ENCODE measurements at places on chromosomes 12 and 14.
A peak's percentile ranks its signal among the peaks of the same experiment; 100 is the strongest.

DNA sequence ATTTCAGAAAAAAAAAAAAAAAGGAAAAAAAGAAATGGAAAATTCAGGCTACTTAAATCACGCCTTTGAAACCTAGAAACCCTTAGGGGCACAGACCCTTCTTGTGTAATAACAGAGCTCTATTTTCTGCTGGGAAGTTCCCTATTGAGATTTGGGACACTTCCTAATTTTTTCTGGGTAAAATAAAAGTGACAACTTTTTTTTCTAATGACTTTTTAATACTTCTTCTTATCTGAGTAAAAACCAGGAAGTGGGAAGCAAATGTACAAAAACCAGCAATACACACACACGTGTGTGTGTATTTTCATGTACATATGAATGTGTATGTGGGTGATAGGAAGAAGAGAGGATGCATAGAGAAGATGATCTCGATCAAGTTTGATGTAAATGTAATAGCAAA is 35.8 kb downstream of the ETV6 start:
- no peak for DNase-seq

- no peak for DNase-seq
These were observed 9.4 kb downstream of the DIABLO start for GRCh38 chr12:122216445-122216844.

DNA sequence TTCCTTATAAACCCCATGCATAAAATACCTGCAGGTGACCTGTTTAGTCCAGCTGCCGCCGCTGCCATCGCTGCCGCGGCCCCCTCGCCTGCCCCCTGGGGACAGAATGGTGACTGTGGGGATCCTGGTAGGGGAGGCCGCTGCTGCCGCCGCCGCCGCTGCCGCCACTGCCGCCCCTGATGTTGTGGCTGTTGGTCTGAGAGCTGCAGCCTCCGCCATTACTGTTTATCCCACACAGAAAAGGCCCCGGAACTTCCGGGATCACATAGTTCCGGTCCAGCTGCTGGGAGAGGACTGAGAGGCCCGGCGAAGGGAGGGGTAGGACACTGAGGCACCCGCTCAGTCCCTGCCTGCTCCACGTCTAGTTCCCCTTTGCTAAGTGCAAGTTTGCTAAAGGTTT is 244.9 kb downstream of the C12orf50 start:
- DNase-seq: no peak

GRCh38 chr12:76768576-76768975 is 4.7 kb downstream of the ZDHHC17 start:
- DNase-seq: no peak

- peak; percentile 25 for DNase-seq
These were observed 16.9 kb downstream of the PPTC7 start for GRCh38 chr12:110565894-110566871.

DNA sequence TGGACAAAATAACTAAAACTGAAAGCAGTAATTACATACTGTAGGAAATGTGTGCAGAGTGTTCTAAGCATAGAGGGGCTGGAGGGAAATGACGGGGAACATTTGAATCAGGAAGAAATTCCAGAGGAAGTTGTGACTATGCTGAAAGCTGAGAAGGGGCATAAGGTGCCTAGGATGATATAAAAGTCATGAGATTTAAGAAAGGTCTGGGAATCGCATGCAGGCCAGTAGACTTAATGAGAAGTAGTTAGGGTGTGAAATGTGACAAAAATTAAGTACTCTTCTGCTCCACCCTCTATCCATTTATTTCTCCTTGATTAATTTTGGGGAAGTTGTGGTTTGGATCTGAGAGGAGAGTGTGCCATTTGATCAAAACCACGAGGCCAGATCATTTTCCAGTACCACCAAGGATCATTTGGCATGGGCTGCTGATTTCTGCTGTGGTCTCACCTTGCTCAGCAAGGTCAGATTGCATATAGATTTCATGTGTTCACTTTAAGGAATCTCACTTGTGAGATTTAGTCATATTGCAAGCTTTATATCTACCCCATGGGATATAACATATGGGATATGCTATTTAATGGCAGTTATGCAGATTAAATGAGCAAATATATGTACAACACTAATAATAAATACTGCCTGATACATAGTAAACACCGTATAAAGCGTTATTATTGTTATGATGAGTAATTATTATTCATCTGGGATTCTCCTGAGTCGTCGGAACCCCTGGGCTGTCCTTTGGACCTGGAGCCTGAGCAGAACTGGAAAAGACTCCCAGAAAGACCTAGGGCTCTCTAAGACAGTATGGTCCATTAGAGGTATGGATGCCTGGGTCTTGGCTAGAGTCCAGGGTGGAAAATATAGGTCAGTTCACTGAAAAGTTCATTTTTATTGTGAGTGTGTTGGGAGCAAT is 72.3 kb downstream of the SRGAP1 start:
- no peak for DNase-seq

- DNase-seq: no peak
These were observed 98.6 kb downstream of the SETD3 start for GRCh38 chr14:99382071-99382470.

GRCh38 chr14:94113908-94114588 is 3.5 kb downstream of the IFI27 start:
- DNase-seq: no peak

- DNase-seq: no peak
These were observed 1292.2 kb upstream of the TMEM132C start for GRCh38 chr12:126974779-126975178.

GRCh38 chr12:44384136-44384535 is 492.0 kb downstream of the NELL2 start:
- no peak for DNase-seq

DNA sequence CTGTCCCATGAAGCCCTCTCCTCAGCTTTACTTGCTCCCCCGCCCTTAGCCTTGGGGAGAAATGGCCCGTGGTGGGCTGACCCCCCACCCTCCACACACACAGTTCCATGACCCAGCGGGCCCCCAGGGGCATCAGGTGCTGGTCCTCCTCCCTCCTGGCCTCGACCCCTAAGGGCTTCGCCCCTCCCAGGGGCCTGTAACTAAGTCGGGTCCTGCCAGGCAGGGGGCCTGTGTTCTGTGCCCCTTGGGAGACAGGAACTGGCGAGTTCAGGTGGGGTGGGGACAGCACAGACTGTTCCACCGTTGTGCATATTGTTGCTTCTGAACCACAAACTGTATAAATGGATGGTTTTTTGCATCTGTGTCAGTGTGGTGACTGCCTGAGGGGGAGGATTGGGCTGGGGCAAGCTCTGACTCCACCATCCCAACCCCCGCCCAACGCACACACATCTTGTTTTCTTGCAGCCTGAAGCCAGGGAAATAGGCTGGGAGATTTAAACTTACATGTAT is 8.8 kb downstream of the TAMALIN start:
- no peak for DNase-seq

DNA sequence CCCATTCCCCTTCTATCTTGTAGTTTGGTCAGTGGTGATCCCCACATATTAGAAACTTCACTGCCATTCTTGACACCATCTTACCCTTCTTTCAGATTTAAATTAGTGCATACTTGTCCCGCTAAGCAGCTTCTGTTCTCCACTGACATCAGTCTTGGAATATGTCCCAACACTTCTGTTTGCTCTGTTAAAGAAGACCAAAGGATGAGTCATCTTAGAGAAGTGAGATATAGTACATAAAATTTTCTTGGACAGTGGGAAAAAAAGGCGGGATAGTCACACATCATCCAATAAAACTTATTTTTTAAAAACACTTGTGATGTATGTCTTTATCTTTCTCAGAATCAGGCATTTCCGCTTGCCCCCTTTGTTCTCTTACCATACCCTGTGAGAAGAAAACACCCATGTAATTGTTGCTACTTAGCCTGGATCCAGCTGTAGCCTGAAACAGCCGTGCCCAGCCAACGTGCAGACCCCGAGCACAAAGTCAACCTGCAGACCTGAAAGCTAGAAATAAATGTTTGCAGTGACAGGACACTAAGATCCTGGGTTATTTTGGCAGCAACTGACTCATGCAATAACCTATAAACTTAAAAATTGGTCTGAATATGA is 100.1 kb upstream of the PDE3A start:
- DNase-seq: no peak

DNA sequence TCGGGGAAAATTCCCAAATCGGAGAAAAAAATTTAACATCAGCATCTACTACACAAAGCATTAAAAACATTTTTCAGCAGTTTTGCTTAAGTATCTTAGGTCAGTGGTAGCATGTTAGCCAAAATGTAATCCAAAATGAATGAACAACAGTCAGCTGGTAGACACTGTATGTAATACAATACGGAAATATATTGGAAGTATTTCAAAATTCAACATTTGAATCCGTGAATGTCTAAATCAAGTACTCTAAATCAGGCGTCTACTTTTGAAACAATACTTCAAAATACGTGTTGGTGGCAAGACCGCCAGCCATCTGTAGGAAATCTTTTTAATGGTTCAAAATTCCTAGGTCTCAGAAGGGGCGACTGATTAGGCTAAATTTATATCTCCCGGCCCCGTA is 1.1 kb downstream of the SCAF11 start:
- DNase-seq: no peak

DNA sequence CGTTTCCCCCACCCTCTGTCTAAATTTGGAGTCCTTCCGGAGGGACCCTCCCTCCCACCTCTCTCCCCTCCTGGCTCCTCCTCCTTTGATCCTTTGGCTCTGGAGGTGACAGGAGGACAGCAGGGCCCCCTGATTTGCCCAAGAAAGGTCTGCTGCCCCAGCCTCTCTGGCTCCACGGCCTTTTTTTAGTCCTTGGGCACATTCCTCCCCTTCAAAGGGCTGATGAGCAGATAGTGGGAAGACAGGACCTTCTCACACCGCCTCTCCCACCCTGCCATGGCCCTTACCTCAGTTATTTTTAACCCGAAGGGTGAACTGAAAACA is 196 bp upstream of the MYH6 start:
- no peak for DNase-seq
